ENCODE measurements at places on chromosomes 2 and 18.

DNA sequence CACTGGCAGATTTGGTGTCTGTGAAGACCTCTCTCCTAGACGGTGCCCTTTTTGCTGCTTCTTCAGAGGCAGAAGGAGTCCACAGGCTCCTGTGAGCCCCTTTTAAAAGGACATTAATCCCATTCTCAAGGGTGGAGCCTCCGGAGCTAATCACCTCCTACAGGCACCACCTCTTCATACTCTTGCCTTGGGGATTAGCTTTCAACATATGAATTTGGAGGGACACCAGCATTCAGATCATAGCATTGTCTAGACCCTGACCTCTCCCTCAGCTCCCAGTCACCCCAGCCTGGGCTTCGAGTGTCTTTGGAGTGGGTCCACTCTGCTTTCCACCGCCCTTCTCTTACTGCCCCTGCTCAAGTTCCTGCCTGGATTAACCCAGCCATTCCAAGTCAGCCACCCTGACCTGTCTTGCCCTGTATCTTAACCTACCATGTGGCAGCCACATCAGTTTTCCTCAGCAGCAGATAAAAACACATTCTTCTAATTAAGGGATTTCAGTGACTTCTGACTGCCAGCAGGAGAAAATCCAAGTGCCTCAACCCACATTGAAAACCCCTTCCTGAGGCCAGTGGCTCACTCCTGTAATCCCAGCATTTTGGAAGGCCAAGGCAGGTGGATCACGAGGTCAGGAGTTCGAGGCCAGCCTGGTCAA is 6.1 kb upstream of the NCL start:
- no peak for DNase-seq

- DNase-seq: no peak
Measured at GRCh38 chr2:235554385-235554784, 60.5 kb downstream of the AGAP1 start.

- DNase-seq: no peak
Measured at GRCh38 chr18:35408843-35409261, 31.7 kb upstream of the ZNF396 start.

DNA sequence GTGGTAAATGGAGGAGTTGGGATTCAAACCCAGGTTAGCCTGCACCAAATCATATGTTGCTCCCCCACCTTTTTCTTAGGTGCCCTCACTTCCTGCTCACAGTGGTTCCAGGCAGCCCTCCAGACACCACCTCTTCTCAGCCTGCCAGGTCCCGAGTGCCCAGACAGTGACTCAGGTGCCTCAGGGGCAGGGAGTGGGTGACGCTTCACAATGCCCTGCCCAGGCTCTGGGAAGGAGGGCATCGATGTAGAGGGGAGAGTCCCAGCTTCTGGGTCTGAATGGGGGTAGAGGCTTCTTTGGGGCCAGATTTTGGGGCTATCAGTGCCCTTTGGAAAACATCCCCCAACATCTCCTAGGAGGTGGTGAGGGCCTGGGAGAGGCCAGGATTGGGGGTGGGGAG is 5.2 kb upstream of the DNAJB2 start:
- no peak for DNase-seq

DNA sequence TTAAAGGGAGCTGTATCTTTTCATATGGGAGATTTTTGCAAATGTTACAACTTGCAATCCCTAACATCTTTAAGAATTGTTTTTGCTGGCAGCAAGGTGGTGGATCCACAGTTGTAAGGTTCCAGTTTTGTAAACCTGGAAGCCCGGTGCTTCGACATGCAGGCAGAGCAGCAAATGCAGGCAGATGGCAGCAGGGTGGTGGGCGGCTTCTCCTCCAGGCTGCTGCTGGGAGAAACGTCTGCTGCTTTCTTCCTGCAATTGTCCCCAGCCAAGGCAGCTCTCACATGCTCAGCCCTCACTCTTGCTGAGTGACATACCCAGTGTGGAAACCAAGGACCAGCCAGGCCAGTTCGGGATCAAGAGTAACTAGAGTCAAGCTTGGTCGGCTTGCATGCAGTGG is 166.0 kb downstream of the SEPTIN10 start:
- DNase-seq: no peak

DNA sequence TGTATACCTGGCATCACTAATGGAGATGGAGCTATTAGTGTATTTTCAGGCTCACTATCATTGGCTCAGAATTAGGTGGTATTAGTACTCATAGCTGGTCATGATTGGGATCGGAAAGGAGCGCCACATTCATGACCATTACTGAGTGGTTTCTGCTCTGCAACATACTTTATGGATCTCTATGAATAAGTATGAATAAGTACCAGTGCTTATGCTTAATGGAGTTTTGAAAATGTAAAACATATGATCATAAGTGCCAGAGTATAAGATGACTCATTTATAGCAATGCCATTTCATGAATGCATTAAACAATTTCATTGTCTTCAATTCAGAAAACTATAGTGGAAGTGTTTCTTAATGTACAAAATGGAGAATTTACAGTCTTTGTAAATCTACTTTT is 156.7 kb downstream of the GALNT3 start:
- no peak for DNase-seq

GRCh38 chr2:3626812-3627499 is 31.0 kb upstream of the ALLC start:
- no peak for DNase-seq

- no peak for DNase-seq
Measured at GRCh38 chr2:18125303-18125702, 246.8 kb downstream of the KCNS3 start.

- DNase-seq: peak; percentile 5
Measured at GRCh38 chr2:3282056-3282998, 95.3 kb downstream of the EIPR1 start.

DNA sequence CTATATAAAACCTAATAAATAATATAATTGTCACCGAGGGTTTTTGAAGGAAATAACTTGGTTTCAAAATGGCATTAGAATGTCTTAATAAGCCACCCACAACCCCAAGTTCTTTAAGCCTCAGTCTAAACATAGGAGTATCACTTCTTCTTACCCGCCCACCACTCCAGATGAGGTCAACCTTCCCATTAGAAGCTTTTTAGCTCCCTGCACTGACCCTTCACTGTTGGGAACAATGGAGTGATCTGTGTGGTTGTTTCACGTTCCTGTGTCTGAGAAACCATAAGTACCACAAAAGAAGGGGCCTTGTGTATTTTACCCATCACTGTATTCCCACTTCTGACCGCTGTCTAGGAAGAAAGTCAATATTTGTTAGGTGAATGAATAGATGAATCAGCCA is 326.3 kb upstream of the ZNF521 start:
- DNase-seq: no peak

GRCh38 chr18:63579616-63580015 is 7.5 kb upstream of the SERPINB13 start:
- DNase-seq: no peak

Data from GM04504 (cell line).